ENCODE measurements at places on chromosomes 3 and 15.

DNA sequence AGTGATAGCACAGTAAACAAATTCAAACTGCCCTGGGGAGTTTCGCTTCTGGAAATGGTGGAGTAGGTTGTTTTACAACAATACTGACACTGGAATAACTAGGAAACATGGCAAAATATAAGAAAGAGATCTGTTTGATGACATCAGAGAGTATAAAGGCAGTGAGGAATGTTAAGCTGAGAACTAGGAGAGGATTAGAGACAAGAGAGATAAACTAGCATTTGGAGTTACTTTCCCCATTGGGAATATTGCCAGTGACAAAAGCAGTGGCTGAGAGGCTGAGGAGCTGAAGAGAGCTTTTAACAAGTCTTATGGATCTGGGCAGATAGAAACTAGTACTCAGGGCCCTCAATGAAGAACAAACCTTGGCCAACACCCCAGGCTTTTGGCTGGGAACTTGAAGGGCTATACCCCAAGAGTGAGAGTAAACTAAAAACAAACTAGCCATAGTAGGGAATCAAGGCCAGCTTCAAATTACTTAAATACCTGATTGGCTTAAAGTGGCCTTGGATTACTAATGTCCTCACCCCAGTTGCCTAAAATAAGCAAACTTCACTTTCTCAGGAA, 280.4 kb downstream of the KLF13 start:
- no peak for DNase-seq

GRCh38 chr15:40772014-40772413, 2.2 kb downstream of the C15orf62 start:
- DNase-seq = no peak

- DNase-seq = peak; percentile 62
Observed at GRCh38 chr15:90829126-90829525, 39.3 kb upstream of the FURIN start.

- peak; percentile 91 for DNase-seq
Observed at GRCh38 chr3:14319654-14320182, 82.7 kb upstream of the SLC6A6 start.

DNA sequence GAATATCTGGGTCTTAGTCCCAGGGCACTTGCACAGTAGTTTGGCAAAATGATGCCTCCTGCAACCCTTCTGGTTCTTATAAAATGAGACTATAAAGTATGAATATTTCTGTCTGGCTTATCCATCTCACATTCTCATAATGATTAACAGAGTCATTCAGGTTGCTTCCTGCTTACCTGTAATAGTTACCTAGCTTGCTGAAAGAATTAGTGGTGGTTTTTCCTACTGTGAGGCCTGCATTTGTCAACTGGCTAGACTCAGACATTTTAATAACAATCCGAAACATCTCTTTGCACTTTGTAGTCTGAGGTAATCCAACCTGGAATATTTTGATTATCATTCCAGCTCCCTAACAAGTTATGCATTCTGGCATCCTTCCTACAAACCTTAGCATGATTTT, 75.6 kb upstream of the POU1F1 start:
- no peak for DNase-seq

GRCh38 chr3:105353485-105354161, 13.1 kb upstream of the ALCAM start:
- peak; percentile 84 for DNase-seq

DNA sequence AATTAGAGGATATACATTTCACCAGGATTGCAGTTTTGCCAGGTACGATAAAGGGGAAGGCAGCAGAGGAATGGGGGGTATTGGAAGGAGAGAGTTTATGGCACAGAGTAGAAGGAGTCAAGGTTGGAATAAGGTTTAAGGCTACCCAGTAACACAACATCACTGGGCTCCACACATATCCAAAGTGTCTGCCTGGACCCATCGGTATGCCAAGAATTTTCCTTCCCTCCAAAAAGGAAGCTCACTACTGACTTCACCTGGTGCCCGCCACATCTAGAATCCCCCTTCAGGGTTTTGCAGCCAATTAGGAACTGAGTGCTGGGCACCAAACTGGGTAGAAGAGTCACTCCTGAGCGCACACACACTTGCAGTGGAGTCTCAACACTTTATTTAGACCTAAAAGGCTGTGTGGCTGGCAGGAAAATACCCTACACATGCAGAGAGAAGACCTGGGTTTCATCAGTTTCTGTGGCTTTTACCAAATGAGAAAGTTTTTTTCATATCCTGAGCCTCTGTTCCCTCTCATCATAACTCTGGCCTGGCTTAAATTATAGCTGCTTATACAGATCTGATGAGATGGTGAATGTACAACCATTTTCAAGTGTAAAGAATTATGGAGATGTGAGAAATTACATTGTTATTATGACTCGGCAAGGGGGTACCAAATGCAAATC, 190.8 kb upstream of the LPP start:
- DNase-seq = no peak

GRCh38 chr3:43432462-43432861, 146.1 kb downstream of the SNRK start:
- no peak for DNase-seq

DNA sequence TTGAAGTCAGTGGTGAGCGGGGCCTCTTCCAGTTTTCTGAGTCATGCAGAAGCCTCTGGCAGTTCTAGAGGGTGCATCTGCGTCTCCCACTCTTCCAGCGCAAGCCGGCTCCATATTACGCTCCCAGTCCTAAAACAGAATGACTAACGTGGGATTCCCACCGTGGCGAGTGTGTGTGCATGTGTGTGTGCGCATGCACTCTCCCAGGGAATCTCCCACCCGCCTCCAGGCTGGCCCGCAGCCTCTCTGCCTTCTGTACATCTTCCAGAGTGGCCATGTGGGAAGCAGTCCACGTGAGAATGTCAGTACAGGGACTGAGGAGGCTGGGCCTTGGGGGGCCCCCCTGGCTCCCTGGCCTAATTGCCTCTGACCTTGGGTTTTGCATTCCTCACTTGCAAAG, 87.7 kb downstream of the LSM3 start:
- DNase-seq = peak; percentile 13

DNA sequence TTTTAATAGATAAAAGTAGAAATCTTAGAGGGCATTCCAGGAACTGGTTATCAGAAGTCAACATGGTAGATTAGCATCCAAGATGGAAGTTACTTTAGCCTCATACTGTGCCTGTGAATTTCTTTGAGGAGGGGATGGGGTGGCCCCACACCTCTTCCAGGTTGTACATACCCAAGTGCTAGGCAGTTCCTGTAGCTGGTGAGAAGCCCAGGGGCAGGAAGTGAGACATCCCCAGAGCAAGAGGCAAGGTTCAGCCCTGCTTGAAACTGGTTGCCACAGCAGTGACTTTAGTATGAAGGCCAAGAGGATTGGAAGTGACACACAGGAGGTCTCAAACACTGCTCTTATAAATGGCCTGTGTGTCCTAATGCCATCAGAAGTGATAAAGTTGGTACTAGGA, 11.9 kb downstream of the GTPBP8 start:
- no peak for DNase-seq

- no peak for DNase-seq
Observed at GRCh38 chr15:39919411-39919747, 687 bp downstream of the GPR176 start.

GRCh38 chr15:51687565-51687964, 6.3 kb downstream of the SCG3 start:
- no peak for DNase-seq

DNA sequence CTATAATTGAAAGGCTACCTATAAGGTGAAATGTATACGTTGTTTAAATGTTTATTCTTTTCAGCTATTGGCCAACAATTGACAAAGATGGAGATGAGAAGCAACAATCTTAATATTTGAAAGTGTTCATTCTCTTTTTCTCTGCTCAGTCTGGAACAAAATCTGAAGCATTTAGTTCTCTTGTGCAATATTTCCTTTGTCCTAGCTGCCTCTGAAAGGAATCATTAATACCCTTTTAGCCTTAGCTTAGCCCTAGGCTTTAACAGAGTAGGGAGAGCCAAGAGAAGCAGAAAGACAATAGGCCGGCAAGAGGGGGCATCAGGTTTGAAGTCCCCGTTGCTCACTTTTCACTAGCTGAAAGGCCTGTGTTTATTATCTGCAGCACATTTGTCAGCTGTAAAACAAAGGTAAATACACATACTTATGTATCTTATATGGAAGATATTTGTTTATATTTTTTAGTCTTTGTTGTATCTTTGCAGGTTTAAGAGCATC, 422.5 kb upstream of the SEMA6D start:
- DNase-seq = no peak

All from inflammatory macrophage treated with lipopolysaccharide for 1 hour (primary cell).